IPS DF 19.7 (cell line): ENCODE measurements at places on chromosomes 7 and 10.

DNA sequence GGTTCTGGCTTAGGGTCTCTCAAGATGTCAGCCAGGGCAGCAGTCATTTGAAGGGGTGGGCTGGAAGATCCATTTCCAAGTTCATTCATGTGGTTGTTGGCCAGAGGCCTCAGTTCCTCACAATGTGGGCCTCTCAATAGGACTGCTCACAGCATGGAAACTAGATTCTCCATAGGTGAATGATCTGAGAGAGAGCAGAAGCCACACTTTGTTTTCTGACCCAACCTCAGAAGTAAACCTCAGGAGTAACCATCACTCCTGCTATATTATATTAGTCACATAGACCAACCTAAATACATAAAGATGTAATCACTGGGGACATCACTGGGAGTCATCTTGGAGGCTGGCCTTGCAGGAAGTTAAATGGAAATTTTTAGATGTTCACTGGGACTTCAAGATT lies 42.2 kb downstream of the GBF1 start:
- DNase-seq: no peak

DNA sequence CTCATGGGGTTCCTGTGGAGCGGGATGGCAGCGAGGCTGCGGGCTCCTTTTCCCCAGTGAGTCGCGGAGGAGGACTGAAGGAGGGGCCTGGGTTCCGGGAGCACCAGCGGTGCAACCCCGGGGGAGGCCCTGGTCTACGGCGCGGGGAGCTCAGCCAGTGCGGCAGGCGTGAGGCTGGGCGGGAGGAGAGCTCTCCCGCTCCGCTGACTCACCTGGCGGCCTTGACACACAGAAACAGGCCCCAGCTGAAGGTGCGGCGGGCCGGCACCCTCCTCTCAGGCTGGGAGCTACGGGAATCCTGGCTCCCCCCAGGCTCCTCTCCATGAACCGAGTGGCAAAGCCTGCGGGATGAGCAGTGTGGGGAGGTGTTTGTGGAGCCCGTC lies 6.8 kb upstream of the NOM1 start:
- no peak for DNase-seq

GRCh38 chr7:1665549-1666316 lies 4.3 kb upstream of the ELFN1 start:
- no peak for DNase-seq

- DNase-seq: no peak
These were observed 263.2 kb downstream of the DGKB start for GRCh38 chr7:14639329-14639728.

- no peak for DNase-seq
These were observed 18.3 kb upstream of the PPIF start for GRCh38 chr10:79328737-79329504.

- DNase-seq: no peak
These were observed 319.2 kb upstream of the LRRN3 start for GRCh38 chr7:110771717-110772116.

DNA sequence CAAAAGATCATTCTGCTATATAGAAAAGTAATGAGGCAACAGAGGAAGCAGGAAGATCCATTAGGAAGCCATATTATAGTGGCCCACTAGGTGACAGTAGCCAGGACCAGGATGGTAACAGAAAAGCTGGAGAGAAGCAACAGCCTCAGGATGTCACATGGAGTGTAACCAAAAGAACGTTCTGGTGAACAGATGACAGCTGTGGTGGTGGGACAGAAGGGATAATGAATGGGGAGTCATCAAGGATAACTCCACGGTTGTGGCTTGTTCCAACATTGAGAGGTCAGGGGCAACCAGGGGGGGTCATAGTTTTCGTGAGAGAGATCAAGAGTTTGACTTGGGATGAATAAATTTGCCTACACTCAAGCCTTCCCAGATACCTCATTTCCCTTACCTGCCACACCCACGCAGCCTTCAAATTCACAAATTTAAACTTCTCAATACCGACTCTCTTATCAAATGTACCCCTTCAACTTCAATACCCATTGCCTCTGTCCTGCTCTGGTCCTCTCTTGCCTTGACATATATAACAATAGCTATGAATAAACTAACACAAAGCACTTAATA lies 9.3 kb downstream of the TBL2 start:
- DNase-seq: no peak

- no peak for DNase-seq
These were observed 107.3 kb downstream of the LRMDA start for GRCh38 chr10:75538765-75539164.

DNA sequence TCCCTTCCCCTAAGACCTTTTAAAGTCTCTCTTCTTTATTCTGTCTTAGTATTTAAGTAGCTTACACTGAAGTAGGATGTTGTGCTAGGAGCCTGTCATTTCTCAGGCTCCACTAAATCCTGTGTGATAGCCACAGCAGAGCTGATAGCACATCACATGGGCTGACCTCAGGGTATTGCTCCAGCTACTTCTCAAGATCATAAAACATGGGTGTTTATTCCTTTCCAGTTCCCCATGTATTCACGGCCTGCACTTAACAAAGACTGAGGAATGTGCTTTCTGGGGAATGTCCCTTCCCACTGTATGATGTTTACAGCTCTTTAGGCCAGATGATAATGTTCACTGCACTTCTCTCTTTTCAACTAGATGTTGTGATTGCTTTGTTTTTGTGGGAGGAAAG lies 1086.8 kb downstream of the KCNMA1 start:
- DNase-seq: no peak

DNA sequence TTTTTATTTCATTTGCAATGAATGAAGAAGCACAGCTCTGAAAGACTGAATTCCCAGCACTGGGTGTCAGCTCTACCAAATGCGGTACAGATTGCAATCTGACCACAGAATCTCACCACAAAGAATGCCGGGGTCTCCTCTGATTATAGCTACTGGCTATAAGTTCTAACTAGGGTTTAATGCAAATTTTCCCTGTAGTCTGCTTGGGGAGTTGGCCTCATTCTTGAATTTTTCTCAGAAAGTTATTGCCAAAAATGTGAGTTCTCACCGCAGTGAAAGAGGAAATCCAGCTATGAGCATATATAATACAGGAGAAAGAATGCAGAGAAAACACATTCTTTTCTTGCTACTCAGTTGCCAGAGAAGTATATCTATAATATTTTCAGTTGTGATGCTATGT lies 1255.7 kb upstream of the LRRTM3 start:
- DNase-seq: no peak

- no peak for DNase-seq
These were observed 27.6 kb upstream of the RUFY2 start for GRCh38 chr10:68434657-68435056.

DNA sequence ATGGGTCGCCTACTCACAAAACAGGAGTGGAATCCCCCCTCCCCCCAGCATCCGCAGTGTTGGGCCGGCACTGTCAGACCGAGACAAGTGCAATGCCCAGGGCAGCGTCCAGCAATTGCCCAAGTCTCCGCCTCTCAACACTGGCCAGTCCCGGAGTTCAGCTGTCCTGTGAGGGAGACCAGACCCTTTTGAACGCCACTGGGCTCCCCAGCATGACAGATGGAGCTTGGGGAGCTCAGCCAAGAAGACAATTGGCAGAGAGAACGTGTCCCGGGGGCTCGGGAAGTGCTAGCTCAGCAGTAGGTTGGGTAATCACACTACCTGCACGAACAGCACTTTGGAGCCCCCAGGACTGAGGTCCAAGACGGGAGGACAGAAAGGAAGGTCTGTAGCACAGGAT lies 4.7 kb downstream of the COPS6 start:
- DNase-seq: no peak

DNA sequence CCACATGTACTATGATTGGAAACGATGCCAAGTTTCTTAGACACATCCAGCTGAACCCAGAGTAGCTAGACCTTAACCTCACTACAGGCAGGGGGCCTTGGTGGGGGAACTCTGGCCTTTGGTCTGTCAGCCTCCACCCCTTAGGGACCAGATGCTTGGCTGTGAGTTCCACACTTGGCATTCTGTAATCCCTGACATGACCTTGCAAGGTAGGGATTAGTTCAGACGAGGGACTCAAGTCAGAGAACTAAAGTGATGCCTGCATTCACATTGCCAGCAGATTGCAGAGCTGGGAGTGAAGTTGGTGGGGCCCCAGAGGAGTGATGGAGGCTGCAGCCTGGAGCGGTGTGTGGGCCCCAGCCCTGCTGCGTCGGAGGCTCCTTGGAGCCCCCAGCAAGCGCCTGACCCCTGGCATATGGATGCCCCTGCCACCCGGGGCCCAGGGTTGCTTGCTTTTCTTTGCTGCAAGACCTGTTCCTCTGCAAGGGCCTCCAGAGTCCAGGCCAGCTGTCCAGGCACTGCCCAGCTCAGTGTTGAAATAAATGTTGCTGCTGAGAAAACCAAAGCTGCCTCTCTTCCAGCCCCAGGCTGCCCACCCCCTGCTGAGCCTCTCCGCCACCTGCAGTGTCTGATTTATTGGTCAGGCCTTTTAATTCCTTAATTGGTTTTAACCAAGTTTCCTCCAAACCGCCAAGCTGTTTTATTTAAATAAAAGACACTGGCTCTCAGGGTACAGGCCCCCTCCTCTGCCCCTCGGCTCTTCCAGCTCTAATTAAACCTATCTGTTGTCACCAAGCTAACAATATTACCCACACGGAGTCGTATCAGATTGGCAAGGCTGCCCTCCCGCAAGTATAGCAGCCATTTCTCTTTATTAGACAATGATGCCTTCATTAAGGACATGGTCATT lies 4.7 kb downstream of the NPTX2 start:
- no peak for DNase-seq

DNA sequence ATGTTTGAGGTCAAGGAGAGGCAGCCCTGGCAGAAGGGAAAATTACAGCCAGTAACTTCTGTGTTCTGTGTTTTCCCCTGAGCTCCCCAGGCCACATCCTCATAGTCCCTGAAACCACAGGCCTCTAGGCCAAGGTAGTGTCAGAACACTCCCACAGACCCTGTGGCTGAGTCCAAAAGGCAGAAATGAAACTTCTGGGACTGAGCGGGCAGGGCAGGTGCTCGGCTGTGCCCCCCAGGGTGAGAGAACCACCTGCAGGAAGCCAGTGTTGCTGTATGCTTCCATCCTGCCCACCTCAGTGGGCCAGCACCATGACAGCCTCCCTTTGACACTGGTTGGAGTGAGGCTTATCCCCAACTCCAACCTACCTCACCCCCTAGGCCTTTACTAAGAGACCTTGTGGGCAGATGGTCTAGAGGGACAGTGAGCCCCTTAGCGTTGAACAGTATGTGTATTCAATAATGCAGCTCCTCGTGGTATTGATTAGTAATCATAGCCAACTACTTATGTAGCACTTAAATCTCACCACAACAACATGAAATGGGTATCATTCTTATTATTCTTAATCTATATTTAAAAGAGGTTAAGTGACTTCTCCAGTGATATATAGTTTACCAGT lies 30.3 kb downstream of the PIK3CG start:
- DNase-seq: no peak

GRCh38 chr7:109660401-109660800 lies 1090.7 kb downstream of the DNAJB9 start:
- no peak for DNase-seq
